ENCODE measurements at places on chromosomes 6 and 20.

GRCh38 chr20:1225783-1226654 lies at the start of gene RAD21L1:
RAD21L1 (plus strand) TSS chr20:1226044; CDS start chr20:1228454, 2,410 bp downstream.
- peak; percentile 77 for DNase-seq

DNA sequence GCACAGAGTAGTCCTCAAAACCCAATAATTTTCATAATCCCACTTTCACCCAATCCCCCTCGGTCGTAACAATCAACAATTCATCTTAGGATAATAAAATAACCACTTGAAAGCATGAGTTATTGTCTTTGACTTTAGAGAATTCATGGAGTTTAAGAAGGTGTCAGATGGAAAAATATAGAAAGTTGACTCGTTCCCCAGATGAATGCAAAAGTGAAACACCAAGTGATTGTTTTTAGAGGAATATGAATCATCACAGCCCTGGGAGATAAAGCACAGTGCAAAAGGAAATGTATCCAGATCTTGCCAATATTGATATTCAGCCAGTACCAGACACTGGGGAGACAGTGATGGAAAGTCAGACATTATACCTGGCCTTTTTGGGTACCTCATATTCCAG lies 860.5 kb downstream of the DHX35 start:
- DNase-seq: no peak

DNA sequence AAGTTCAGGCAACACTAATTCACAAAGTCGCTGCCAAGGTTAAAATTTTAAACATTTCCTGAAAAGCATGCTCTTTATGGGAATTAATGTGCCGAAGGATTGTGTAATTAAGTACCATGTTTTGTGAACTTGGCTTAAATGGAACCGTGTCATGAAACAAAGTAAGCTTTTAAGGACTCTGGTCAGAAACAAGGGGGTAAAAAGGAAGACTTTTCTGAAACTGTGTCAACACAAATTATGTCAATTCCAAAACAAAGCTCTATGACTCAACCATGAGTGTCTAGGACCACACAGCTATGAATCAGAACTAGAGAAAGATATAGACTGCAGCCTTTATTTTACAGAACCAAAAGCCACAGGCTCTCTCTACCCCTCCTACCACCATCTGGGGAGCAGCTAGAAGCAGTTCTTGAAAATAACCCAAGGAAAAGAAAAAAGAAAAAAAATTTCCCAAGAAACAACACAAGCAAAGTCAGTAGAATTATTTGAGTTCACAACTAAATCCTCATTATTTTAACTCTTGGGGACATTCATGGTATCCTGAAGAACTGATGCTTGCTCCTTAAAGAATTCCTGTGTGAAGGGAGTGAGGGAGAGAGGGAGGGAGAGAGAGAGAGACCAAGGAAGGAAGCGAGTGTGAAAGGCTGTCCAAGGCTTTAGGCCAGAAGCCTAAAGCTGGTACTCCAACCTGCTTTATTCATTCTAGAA lies 81.9 kb downstream of the ZMYND8 start:
- peak; percentile 13 for DNase-seq

DNA sequence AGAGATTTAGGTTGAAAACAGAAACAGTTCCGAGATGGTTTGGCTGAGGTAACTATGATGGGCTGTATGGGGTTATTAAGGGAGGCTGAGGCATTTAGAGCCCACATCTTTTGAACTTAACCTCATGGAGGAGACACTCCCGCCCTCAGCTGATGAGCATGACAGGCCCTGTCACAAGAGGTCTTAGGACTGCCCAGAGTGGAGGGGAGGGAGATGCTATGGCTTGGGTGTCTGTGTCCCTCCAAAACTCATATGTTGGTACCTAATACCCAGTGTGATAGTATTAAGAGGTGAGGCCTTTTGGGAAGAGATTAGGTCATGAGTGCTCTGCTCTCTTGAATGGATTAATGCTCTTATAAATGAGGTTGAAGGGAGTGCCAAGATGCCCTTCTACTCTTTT lies 126.6 kb downstream of the CDC5L start:
- no peak for DNase-seq

DNA sequence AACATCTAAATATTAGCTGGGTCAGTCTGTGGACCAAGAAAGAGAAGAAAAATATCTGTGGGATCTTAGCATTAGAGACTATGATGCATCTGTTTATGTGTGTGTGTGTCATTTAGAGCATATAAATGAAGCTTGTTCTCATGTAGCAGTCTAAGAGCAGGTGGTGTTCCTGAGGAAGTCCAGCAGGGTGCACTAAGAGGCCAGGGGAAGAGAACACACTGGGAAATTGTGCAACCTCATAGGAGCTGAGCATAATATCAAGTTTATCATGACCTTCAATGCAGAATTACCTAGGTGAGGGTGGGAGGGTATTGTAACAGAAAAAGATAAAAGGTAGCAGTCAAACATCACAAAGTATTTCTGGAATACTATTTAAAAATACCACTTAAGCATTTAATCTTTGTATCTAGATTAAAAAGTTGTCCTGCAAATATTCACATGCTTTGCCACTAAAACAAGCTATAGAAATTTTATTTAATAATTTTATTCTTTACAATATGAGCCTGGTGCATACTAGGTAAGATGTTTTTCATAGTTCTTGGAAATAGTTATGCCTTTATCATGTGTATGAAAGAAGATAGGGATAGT lies 80.5 kb downstream of the SMPDL3A start:
- no peak for DNase-seq

DNA sequence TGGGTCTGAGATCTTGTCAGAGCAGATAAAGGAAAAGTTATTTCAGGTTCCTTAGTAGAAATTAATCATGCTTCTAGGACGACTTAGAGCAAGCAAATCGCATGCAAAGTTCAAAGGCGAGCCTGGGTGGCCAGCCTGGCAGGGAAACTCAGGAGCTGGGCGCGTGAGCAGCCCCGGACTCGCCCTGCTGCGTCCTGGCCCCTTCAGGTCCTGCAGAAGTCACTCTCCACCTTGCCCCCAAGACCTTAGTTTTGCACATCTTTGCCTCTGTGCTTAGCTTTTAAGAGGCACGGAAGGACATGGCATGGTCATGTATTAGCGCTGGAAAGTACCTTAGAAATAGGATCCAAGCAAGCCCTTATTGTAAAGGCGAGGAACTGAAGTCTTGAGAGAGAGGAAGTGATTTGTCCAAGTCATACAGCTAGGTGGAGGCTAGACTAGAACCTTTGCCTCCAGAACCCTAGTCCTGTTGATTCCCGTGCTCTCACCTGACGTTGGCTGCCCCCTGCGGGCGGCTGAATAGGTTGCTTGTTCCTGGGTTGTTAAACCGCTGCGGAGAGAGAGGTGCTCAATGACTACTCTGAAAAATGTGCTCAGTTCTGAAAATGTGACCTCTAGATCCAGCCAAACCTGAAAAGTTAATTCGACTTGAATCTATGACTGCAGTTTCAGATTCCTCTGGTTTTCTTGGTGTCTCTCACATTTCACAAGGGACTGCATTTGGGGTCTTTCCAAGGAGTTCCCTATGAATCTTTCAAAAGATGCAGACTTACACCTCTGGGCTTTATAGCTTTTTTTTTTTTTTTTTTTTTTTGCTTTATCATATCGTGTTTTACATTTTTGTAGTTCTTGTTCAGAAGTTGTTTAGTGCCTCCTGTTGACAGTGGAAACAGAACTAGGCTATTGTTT lies 2.7 kb downstream of the MYB start:
- DNase-seq: peak; percentile 71
